Osteoblast (primary cell): ENCODE measurements at places on chromosomes 3 and 15.

DNA sequence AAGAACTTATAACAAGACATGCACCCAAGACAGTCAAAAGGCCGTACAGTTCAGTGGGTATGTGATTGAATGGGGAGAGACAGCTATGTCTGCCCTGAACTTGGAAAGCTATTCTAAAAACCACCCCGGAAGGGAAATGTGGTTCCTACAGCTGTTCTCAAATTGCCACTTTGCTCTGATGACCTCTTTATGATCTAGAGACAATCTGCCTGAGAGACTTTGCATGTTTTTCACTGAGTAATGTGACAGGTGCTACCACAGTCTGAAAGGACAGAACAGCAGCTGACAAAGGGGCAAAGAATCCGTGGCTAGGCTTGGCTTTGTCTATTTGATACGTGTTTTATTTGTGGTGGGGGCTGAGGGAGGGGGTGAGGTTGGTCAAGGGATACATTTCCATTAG is 148.3 kb upstream of the NPHP3 start:
- H3K36me3 ChIP-seq = no peaks in the 10 kb centered on the region
- H3K4me1 ChIP-seq = no peaks in the 10 kb centered on the region
- H3K4me3 ChIP-seq = no peak overlapping the region
- no peak overlapping the region for H3K27ac ChIP-seq
- H3K27me3 ChIP-seq = no peaks in the 10 kb centered on the region

DNA sequence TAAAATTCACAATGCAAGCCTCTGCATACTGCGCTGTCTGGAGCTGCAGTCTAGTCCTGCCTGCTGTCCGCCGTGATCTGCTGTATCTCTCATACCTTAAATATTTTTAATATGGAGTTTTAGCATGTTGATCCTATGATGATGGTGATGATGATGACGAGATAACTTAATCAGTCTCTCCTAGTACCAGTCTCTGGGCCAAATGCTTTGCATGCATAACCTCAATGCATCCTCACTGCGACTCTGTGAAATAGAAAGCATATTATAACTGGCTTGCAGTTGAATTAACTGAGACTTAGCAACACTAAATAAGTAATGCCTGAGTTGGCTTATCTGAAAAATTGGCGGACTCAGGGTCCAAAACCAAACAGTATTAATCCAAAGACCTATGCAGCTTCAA is 38.4 kb upstream of the BCHE start:
- H3K4me1 ChIP-seq = no peaks in the 10 kb centered on the region
- DNase-seq = no peak
- no peak overlapping the region for H3K27ac ChIP-seq
- H3K4me3 ChIP-seq = no peak overlapping the region
- H3K27me3 ChIP-seq = no peaks in the 10 kb centered on the region

- no peaks in the 10 kb centered on the region for H3K27me3 ChIP-seq
- H3K27ac ChIP-seq = no peak overlapping the region
- H3K4me1 ChIP-seq = peaks cover 5% of the 10 kb centered on the region
- DNase-seq = peak; percentile 31
- no peak overlapping the region for H3K4me3 ChIP-seq
These were observed 185.9 kb downstream of the GREM1 start for GRCh38 chr15:32903591-32904290.

- H3K27me3 ChIP-seq = no peaks in the 10 kb centered on the region
- no peaks in the 10 kb centered on the region for H3K36me3 ChIP-seq
- no peak for DNase-seq
- no peak overlapping the region for H3K27ac ChIP-seq
- no peak overlapping the region for H3K4me3 ChIP-seq
- peaks cover 8% of the 10 kb centered on the region for H3K4me1 ChIP-seq
These were observed 13.7 kb upstream of the HEG1 start for GRCh38 chr3:125069452-125069851.

- H3K4me1 ChIP-seq = no peaks in the 10 kb centered on the region
- no peaks in the 10 kb centered on the region for H3K36me3 ChIP-seq
- no peak for DNase-seq
- no peaks in the 10 kb centered on the region for H3K27me3 ChIP-seq
- no peak overlapping the region for H3K27ac ChIP-seq
These were observed 239.0 kb upstream of the KCNMB2 start for GRCh38 chr3:178297199-178297598.

DNA sequence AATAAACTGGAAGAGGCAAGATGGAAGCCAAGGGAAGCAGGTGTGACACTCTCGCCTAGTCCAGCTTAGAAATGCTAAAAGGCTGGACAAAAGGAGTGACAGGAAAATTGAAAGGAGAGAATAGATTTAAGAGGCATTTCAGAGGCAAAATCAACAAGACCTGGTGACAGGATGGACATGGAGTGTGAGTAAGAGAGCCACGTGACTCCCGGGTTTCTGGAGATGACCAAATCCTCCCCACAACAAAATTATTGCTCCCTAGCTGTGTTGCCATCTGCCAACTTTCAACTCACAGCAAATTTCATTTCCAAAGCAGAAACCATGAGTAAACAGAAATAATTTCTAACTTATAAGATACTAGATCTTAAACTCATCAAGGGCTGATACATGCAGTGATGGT is 52.6 kb downstream of the MTHFS start:
- no peaks in the 10 kb centered on the region for H3K36me3 ChIP-seq
- H3K27ac ChIP-seq = no peak overlapping the region
- no peaks in the 10 kb centered on the region for H3K27me3 ChIP-seq
- no peak for DNase-seq

- no peaks in the 10 kb centered on the region for H3K27me3 ChIP-seq
- peaks cover 8% of the 10 kb centered on the region for H3K4me1 ChIP-seq
- H3K4me3 ChIP-seq = no peak overlapping the region
- H3K36me3 ChIP-seq = no peaks in the 10 kb centered on the region
- DNase-seq = no peak
- H3K27ac ChIP-seq = no peak overlapping the region
These were observed 77.8 kb downstream of the CDC25A start for GRCh38 chr3:48110463-48110862.

GRCh38 chr3:11583235-11583634 is 60.5 kb downstream of the VGLL4 start:
- H3K4me1 ChIP-seq = peaks cover 61% of the 10 kb centered on the region
- H3K27me3 ChIP-seq = no peaks in the 10 kb centered on the region
- peaks cover 16% of the 10 kb centered on the region for H3K36me3 ChIP-seq
- no peak for DNase-seq
- H3K4me3 ChIP-seq = no peak overlapping the region

GRCh38 chr3:111852540-111852939 is 6.5 kb upstream of the PHLDB2 start:
- H3K4me1 ChIP-seq = peaks cover 14% of the 10 kb centered on the region
- H3K27ac ChIP-seq = peak overlapping the region; percentile 29
- no peaks in the 10 kb centered on the region for H3K27me3 ChIP-seq
- no peak for DNase-seq
- no peak overlapping the region for H3K4me3 ChIP-seq
- H3K36me3 ChIP-seq = no peaks in the 10 kb centered on the region

DNA sequence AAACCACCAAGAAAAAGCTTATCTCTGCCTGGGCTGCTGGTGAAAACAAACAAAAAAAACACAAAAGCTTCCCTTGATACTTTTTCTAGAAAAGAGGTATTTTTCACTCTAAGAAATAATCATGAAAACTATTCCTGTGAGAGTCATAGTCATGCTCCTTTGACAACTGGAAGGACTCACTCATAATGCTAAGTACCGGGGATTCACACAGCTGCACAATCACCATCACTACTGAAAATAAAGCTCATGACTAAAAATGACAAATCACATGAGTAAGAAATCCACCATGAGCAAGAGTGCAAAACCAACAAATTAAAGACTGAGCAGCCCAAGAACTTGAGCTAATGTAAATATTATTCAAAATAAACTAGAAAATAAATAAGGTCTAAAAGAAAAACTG is 10.6 kb upstream of the POU1F1 start:
- no peaks in the 10 kb centered on the region for H3K4me1 ChIP-seq
- no peaks in the 10 kb centered on the region for H3K27me3 ChIP-seq
- no peak overlapping the region for H3K4me3 ChIP-seq
- H3K27ac ChIP-seq = peak overlapping the region; percentile 58
- no peak for DNase-seq

- H3K27ac ChIP-seq = no peak overlapping the region
- H3K36me3 ChIP-seq = no peaks in the 10 kb centered on the region
- DNase-seq = no peak
- H3K27me3 ChIP-seq = no peaks in the 10 kb centered on the region
These were observed 51.6 kb downstream of the WNT5A start for GRCh38 chr3:55435491-55435890.

DNA sequence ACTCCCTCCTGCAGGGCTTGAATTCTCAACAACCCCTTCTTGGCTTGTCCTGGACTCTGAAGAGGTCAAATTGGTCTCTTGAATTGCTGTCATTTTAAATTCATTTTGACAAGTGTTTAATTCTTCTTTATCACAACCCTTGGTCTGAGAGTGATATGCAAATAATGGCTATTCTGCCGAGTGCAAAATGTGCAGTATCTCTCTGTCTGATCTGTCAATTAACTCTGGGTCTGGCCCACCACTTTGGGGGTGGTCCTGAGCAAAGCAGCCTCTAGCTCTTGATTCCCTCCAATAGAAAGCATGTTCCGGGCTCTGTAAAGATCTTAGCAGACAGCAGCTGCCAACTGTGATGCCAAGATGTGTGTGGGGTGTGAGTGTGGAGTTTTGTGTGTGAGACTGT is 2.2 kb upstream of the IGDCC3 start:
- H3K4me1 ChIP-seq = no peaks in the 10 kb centered on the region

DNA sequence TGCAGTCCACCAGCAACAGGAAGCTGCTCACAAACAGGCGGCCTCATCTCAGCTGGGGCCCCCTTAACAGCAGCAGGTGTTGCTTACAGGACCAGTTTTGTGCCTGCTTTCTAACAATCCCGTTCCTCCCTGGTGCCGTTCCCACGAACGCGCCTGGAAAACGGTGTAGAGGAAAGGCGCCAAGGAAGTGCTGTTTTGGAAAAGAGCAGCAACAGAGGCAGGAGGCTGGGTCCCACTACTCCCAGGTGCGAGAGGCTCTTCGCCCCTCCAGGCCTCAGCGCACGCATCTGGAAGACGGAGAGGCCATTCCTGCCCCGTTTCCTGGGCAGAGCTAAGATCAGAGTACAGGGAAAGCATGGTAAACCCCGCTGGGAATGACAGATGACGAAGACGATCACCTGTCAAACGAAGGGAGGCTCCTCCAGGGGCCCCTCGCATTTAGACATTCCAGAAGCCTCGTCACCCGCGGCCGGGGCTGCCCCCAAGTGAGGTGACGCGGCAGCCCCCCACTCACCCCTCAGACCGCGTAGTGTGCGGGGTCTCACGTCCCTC is 603 bp downstream of the SCAPER start:
- DNase-seq = no peak
- H3K36me3 ChIP-seq = no peaks in the 10 kb centered on the region
- peak overlapping the region; percentile 90 for H3K4me3 ChIP-seq
- H3K27me3 ChIP-seq = no peaks in the 10 kb centered on the region

DNA sequence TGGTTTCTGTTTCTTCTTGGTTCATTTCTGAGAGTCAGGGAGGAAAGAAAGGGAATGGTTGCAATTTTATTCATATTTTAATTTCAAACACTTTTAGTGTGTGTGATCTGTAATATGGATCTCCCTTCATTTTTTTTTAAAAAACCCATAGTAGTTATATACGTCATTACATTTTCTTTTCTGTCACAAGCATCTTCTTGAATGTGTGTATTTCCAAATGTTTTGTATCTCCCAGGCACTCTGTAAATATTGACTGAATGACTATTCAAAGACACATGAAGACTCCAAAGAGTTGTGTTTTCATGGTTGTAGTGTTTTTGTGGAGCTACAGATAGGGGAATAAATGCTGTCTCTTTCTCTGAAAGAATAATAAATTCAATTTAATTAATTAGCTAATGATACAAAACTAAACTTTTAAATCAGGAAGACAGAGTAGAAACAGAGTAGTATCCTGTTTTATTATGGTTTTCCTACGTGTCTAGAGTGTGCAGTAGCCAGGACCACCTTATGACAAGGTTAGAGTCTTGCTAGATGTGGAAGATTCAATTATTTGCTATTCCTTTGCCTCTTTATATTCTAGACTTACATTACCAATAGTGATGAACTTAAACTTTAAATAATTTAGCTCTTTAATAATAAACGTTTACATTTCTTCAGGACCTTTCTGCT is 35.5 kb downstream of the NECTIN3 start:
- no peak for DNase-seq
- H3K4me1 ChIP-seq = no peaks in the 10 kb centered on the region
- H3K4me3 ChIP-seq = no peak overlapping the region
- no peaks in the 10 kb centered on the region for H3K27me3 ChIP-seq

DNA sequence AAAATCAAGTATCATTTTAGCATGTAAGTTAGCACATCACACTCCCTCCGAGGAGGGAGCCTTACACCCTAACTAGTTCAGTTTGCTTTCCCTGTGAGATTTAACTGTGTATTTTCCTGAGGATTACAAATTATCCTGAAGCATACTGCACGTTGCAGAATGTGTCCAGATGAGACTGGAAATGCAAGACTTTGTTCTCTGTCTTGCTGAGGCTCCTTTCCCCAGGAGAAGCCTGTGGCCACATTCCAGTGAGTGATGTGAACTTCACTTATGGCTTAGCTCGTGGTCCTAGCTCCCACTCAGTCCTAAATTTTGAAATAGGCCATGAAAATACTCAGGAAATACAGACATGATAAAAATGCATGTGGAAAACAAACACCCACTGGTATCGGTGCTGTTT is 23.7 kb downstream of the PDZRN3 start:
- no peak for DNase-seq
- peak overlapping the region; percentile 70 for H3K27ac ChIP-seq
- H3K4me1 ChIP-seq = peaks cover 57% of the 10 kb centered on the region

DNA sequence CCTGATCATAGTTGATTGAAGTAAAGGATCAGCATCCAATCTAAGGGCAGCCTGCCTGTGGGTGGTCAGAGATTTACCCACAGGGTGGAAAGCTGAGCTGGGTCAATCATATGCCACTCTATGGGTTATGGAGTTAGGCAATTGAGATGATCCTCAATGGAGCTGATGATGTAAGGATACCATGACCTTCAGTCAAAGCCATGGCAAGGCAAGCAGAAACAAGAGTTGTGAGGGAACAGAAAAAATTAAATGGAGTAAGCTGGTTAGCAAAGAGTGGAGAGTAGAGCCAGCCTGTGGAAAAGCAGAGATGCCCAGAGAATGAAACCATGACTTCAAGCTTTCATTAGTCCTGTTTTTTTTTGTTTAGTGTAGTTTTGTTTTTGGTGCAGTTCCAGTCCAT is 5.7 kb upstream of the IQGAP1 start:
- no peak overlapping the region for H3K4me3 ChIP-seq
- no peaks in the 10 kb centered on the region for H3K36me3 ChIP-seq
- no peak overlapping the region for H3K27ac ChIP-seq

- no peak for DNase-seq
- no peak overlapping the region for H3K27ac ChIP-seq
- peaks cover 53% of the 10 kb centered on the region for H3K27me3 ChIP-seq
- no peaks in the 10 kb centered on the region for H3K36me3 ChIP-seq
- H3K4me1 ChIP-seq = no peaks in the 10 kb centered on the region
These were observed 489 bp downstream of the CSPG5 start for GRCh38 chr3:47578119-47578632.
